ENCODE measurements at places on chromosomes 12 and 14.

GRCh38 chr12:130708648-130709047, 7.5 kb downstream of the RIMBP2 start:
- DNase-seq = no peak

DNA sequence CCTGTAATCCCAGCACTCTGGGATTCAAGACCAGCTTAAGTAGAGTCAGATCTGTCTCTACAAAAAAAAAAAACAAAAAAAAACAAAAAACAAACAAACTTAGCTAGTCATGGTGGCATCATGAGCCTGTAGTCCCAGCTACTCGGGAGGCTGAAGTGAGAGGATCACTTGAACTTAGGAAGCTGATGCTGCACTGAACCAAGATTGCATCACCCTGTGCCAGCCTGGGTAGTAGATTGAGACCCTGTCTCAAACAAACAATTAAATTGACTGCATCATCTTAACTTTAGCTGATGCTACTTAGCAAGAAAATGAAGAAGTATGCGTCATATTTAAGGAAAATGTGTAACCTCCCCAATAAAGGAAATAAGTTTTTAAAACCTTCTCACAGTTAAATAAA, 136.6 kb upstream of the ATXN7L3B start:
- DNase-seq = no peak

DNA sequence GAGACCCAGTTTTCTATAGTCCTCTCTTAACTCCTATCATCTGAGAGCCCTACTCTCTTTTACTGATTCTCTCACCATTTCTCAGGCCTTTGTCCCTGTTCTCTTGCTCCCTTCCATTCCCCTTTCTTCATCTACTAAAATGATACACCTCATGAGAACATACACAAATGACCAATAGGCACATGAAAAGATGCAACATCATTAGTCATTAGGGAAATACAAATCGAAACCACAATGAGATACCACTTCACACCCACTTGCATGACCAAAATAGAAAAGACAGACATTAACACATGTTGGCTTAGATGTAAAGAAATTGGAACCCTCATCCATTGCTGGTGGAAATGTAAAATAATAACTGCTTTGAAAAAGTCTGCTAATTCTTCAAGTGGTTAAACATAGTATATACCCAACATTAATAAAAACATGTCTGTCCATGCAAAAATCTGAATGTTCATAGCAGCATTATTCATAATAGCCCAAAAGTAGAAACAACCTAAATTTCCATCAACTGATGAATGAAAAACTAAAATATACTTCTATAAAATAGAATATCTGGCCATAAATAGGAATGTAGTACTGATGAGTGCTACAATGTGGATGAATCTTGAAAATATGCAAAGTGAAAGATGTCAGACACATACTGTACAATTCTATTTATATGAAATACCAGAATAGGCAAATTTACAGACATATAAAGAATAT, 66.0 kb downstream of the DENND5B start:
- no peak for DNase-seq

DNA sequence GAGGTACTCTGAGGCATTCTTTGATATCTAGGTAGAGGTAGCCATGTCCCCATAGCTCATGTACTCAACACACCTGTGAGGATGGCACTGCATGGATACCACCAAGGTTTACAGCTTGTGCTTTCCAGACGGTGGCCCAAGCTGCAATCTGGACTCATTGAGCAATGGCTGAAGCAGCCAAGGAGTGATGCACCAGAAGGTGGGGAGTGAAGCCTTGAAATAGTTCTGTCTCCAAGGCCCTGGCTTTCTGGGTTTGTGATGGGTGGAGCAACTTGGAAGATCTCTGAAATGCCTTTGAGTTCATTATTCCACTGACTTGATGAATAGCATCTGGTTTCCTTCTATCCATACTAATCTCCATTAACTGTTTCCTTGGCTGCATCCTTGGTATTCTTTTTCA, 290.0 kb upstream of the NOVA1 start:
- DNase-seq = no peak

DNA sequence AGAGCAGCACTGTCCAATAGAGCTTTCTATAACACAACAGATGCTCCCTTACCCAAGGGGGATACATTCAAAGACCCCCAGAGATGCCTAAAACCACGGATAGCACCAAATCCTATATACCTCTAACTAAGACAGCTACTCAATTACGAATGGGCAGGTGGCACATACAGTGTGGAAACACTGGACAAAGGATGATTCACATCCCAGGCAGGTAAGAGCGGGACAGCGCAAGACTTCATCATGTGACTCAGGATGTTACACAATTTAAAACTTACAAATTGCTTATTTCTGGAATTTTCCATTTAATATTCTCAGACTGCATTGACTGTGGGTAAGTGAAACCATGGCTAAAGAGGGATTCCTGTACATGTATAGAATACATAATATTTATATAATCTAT, 5.5 kb upstream of the HCFC2 start:
- DNase-seq = no peak

GRCh38 chr14:105123064-105123665, 45.4 kb downstream of the JAG2 start:
- no peak for DNase-seq

DNA sequence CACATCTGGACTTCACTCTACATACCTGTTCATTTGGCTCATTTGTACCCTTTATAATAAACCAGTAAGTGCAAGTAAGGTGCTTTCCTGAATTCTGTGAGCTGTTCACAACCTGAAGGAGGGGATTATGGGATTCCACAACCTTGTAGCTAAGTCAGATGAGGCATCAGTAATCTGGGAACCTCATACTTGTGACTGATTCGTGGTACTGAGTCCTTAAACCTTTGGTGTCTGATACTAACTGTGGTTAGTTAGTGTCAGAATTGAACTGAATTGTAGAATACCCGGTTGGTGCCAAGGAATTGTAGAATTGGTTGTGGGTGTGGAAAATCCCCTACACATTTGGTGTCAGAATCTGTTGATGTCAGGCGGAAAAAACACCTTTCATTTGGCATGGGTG, 83.4 kb downstream of the TMX1 start:
- no peak for DNase-seq

DNA sequence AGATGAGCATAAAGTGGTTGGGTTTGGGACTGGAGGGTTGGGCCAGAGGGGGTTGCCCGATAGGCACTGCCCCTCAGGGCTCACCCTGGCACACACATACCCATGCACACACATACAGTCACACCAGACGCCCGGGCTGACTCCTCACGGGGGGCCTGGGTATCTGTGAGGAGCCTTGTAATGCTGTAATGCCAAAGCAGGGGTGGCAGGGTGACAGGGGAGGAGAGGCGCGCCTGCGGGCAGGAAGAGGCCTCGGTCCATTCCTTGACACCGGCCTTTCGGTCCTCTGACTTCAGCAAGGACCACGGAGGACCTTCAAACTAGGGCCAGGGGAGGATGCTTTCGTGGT, 375 bp downstream of the FAIM2 start:
- no peak for DNase-seq

GRCh38 chr12:106901276-106901675, 54.4 kb upstream of the TMEM263 start:
- no peak for DNase-seq

- no peak for DNase-seq
Observed at GRCh38 chr12:5047094-5047493, 3.4 kb downstream of the KCNA5 start.

- DNase-seq = no peak
Observed at GRCh38 chr12:29204521-29204920, 55.4 kb downstream of the FAR2 start.

DNA sequence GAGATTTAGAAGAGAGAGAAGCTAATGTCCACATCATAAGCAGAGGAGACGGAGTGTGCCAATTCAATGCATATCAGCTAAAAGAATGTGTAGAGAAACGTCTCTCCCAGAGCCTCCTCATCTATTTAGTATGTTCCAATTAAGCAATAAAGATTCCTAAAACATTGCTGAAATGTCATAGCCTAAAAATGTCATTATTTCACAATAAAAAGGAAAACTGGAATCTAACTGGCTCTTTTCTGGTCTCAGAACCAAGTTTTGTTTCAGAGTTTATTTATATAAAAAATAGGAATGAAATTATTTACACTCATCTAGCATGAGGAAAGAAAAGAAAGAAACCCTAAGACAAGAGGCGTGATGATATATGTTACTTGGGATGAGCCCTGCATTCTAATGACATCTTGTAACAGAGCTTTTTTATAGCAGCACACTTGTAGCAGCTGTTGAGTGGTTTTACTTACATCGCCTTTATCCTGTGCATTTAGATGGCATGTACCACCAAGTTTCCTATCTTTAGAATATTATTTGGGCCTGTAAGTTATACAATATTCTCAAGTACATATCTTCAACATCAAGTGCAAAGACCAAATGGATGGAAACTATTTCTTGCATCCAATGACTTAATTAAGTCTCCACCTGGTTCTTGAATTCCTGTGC, 266.3 kb upstream of the PRKD1 start:
- DNase-seq = no peak

DNA sequence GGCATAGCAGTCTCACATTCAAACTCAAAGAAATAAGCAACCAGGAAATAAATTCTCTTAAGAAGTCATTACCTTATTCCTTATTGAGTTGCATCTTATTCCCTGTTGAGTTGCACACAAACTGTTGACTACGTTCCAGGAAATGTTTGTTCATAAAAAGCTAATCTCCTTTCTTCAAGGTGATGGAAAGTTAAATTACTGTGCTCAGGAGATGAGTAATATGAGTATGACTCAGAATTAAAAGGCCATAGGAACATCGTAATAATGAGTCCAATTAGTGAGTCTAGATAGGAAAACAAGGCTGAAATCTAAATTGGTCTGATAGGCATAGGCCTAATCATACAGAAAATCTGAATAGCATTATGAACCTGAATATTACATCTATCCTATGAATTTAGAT, 203.1 kb downstream of the SLC2A13 start:
- no peak for DNase-seq

DNA sequence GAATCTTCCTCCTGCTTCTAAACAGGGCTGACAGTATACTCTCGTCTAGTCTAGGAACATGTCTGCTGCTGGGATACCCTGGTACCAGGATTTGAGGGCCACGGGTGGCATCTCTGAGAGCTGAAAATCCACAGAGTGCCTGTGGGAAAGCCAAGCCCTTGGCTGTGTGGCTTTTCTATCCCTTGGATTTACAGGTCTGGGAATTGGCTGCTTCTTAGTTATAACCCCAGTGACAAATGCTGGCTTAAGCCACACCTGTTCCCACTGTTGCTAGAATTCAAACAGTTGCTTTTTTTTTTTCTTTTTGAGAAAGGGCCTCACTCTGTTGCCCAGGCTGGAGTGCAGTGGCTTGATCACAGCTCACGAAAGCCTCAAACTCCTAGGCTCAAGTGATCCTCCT, 14.3 kb upstream of the RIN3 start:
- DNase-seq = no peak

GRCh38 chr12:83700838-83701237, 1014.1 kb downstream of the TMTC2 start:
- DNase-seq = no peak

GRCh38 chr12:105698075-105698474, 367.6 kb downstream of the C12orf75 start:
- DNase-seq = no peak

All from NCI-H146 (cell line).